A549 treated with CORT108297 at 1 μM for 4 hours (cell line): ENCODE measurements at places on chromosomes 5 and 9. TPM values are rescaled to one million over a fixed set of nuclear protein-coding genes. Genes with fewer than 3 reads are reported as not detected.

The DMRT3 gene
- total RNA-seq: not detected in 5 replicates

The MSANTD3 gene
- total RNA-seq: 66.8 to 78.7 TPM (median 68.1 TPM) in 5 replicates

The DOCK2 gene
- total RNA-seq: 1.3 to 4.0 TPM (median 2.9 TPM) in 5 replicates

The CCNJL gene
- total RNA-seq: 11.0 to 15.4 TPM (median 13.6 TPM) in 5 replicates

The OR1Q1 gene
- 0.15 TPM in 1 of 5 replicates, not detected in the others for total RNA-seq

The BTNL8 gene
- total RNA-seq: not detected in 5 replicates

The PDE6A gene
- total RNA-seq: 0.13 to 0.21 TPM (median 0.13 TPM) in 5 replicates

The FBXL7 gene
- total RNA-seq: 1.2 to 1.5 TPM (median 1.5 TPM) in 5 replicates

The PALM2AKAP2 gene
- total RNA-seq: 0.06 to 0.68 TPM (median 0.25 TPM) in 5 replicates

The SLCO6A1 gene
- total RNA-seq: not detected in 5 replicates

The ASS1 gene
- total RNA-seq: 15.1 to 20.4 TPM (median 16.0 TPM) in 5 replicates

The F2RL2 gene
- 3.8 to 4.8 TPM (median 4.3 TPM) in 5 replicates for total RNA-seq

The IL9 gene
- total RNA-seq: not detected in 5 replicates

The ITK gene
- total RNA-seq: 0.02 to 0.13 TPM (median 0.09 TPM) in 3 of 5 replicates, not detected in the others

The LURAP1L gene
- 14.9 to 18.6 TPM (median 18.1 TPM) in 5 replicates for total RNA-seq

The ELL2 gene
- 14.1 to 20.9 TPM (median 15.8 TPM) in 5 replicates for total RNA-seq

The CFAP77 gene
- total RNA-seq: 0.06 to 0.24 TPM (median 0.22 TPM) in 3 of 5 replicates, not detected in the others

The MYOZ3 gene
- total RNA-seq: 0.06 to 0.31 TPM (median 0.15 TPM) in 4 of 5 replicates, not detected in the other
